Stimulated activated CD4-positive, alpha-beta T cell treated with anti-CD3 and anti-CD28 coated beads, Interleukin-2, amount 100 ng/mL, for 24 hours (primary cell): ENCODE measurements at places on chromosomes 5 and 9.

DNA sequence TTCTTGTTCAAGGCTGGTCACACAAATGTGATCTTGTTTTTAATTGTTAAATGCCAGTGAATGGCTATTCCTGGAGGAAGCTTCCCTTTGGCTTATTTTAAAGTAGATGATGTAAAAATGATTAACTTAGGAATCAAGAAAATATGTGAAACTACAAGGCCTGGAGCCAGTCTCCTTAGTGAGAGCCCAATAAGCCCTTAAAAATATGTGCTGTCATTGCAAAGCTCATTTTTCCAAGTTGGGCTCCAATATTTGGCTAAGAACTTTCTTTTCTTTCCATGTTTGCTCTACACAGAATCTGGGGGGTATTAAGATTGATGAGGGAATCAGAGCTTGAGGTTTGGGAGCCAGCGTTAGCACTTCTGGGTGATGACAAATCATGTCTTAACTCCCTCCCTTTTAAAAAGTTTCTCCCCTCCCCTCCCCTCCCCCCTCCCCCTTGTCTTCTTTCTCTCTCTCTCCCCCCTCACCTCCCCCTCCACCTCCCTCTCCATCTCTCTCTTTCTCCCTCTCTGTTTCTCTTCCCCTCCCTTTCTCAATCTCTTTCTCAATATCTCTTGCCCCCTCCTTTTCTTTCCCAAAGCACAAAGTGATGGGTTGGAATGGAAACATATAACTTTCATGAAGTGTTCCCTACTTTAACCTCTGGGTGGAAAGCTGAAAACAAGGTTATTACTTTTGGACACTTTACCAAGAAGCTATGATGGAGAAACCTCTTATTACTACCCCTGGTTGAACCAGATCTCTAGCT is 86.0 kb downstream of the FBXL7 start:
- DNase-seq = no peak

GRCh38 chr9:14278291-14278721 is 35.6 kb downstream of the NFIB start:
- no peak for DNase-seq

GRCh38 chr5:178576591-178577351 is 13.4 kb downstream of the COL23A1 start:
- DNase-seq = no peak

- DNase-seq = no peak
These were observed 37.0 kb downstream of the DMRTA1 start for GRCh38 chr9:22483528-22484070.
